Esophagus squamous epithelium (tissue), 5 donors: ENCODE measurements at places on chromosomes 2 and 18.

- H3K27ac ChIP-seq, result no peak overlapping the region
- H3K27me3 ChIP-seq, result no peaks in the 10 kb centered on the region
- H3K4me3 ChIP-seq, result no peak overlapping the region
- peaks cover 3% of the 10 kb centered on the region for H3K4me1 ChIP-seq
- no peaks in the 10 kb centered on the region for H3K36me3 ChIP-seq
Observed at GRCh38 chr2:150575861-150576260, 88.4 kb upstream of the RND3 start.

DNA sequence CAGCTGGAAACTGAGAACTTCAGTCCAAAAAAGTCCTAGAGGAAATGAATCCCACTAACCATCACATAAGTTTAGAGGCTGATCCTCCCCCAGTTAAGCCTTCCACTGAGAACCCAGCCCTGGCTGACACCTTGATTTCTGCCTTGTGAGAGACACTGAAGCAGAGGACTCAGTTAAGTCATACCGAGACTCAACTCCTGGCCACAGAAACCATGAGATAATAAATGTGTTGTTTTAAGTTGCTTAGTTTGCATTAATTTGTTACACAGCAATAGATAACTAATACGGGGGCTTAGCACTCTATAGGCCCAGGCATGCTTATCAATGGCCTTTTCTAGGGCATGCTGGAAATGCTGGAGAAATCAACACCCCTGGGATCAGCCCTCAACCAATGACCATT, 3.4 kb upstream of the ADD2 start:
- H3K4me1 ChIP-seq, result peaks cover 16% of the 10 kb centered on the region
- no peak overlapping the region for H3K4me3 ChIP-seq
- no peak overlapping the region for H3K27ac ChIP-seq

DNA sequence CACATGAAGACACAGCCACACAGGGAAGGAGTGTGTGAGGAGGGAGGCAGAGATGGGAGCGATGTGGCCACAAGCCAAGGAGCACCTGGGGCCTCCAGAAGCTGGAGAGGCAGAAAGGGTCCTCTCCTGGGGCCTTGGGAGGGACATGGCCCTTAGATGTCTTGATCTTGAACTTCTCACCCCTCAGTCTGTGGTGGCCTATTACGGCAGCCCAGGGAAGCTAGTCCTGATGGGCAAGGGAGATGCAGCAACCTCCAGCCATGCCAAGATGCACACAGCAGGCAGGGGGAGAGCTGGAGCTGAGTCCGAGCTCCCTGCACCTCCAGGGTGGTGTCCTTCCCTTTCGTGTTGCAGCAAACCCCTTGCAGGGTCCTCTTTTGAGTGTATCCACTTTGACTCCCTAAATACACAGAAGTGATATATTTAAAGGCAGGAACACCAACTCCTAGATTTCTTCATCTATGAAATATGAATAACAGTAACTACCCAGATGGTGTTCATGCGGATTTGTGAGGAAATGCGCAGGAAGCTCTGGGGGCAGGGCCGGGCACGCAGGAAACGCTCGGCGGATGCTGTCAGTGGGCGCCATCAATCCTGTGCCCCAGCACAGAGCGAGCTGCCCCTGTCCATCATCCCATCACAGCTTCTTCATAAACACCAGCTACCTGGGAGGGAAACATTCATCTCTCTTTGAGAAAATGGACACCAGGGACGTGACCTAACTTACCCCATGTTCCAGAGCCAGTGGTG, 230.4 kb upstream of the MYT1L start:
- no peak overlapping the region for H3K4me3 ChIP-seq
- no peaks in the 10 kb centered on the region for H3K4me1 ChIP-seq
- DNase-seq, result no peak
- H3K36me3 ChIP-seq, result no peaks in the 10 kb centered on the region

DNA sequence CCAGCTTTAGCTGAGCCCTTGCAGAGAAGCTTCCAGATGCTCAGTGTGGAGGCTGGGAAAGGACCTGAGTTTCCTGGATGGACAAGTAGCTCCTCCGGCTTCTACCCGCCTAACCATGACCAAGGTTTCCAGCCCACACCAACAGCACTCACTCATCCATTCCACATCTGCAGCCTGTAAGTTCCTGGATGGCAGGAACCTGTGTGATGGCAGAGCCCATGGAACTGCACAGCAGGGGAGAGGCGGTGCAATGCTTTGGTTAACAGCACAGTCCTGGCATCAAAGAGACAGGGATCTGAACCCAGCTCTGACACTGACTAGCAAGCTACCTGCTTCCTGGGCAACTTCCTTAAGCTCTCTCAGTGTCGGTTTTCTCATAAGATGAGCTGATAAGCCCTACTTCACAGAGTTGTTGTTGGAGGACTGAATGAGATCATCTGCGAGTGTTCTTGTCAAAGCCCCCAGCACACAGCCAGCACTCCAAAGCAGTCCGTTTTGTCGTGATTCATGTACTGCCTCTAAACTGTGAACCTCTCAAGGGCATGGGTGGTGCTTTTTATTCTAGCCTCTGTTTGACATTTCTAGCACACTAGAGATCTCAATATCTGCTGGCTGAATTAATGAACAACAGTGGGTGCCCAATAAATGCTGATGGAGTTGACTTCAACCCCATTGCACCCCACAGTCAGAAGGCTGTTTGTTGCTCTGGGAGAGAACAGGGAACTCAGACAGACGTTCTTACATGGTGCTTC, 41.6 kb upstream of the OTOF start:
- H3K4me1 ChIP-seq, result no peaks in the 10 kb centered on the region
- H3K4me3 ChIP-seq, result no peak overlapping the region
- H3K27ac ChIP-seq, result no peak overlapping the region
- no peak for DNase-seq

DNA sequence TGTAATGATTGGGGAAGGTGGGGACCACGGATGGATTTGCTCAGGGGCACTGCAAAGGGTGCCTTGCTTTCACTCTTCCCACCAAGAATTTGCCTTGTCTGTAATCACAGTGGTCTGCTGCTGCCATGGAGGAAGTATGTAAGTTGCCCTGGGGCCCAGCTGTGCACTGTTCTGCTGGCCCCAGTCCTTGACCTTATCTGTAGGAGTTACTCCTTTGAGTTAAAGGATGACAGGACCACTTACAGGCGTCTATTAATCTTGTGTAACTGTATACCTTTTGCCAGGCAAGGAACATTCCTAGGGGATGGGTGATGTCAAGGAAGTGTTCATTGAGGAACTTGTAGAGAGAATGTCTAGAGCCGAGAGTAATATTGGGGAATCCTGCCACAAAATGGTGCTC, 212.8 kb upstream of the LRRTM1 start:
- no peak for DNase-seq
- no peak overlapping the region for H3K27ac ChIP-seq
- H3K4me1 ChIP-seq, result no peaks in the 10 kb centered on the region
- H3K27me3 ChIP-seq, result no peaks in the 10 kb centered on the region

DNA sequence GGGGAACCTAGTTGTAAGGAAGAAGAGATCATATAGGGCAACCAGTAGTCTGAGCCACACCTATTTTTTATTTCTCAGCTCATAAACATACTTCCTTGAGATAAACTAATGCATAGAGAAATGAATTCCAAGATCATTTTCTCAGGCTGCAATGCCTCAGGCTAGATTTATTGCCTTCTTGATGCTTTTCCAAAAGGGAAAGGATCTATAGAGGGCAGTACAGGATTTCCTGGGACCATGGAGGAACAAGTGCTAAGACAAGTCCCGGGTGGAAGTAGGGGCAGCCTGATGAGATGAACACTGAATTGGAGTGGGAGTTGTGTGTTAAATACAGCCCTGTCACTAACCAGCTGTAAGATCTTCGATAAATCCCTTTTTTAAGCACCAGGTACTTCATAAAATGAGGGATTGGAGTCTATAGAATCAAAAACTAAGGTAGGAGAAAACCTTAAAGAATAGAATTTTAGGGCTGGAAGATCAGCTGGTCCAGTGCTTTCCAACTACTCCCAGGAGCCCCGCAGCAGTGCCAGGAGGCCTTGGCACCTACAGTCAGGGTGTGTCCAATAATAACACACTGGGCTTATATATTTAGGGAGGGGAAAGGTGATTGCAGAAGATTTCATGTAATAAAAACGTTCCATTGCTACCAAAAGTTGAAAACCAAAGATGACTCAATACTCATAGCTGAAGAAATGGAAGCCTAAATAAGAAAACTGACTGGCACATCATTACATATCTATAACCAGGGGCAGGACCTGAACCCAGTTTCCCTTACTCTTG, 58.1 kb downstream of the SERTAD2 start:
- no peaks in the 10 kb centered on the region for H3K27me3 ChIP-seq
- H3K27ac ChIP-seq, result no peak overlapping the region
- no peak overlapping the region for H3K4me3 ChIP-seq
- peaks cover 31% of the 10 kb centered on the region for H3K36me3 ChIP-seq

DNA sequence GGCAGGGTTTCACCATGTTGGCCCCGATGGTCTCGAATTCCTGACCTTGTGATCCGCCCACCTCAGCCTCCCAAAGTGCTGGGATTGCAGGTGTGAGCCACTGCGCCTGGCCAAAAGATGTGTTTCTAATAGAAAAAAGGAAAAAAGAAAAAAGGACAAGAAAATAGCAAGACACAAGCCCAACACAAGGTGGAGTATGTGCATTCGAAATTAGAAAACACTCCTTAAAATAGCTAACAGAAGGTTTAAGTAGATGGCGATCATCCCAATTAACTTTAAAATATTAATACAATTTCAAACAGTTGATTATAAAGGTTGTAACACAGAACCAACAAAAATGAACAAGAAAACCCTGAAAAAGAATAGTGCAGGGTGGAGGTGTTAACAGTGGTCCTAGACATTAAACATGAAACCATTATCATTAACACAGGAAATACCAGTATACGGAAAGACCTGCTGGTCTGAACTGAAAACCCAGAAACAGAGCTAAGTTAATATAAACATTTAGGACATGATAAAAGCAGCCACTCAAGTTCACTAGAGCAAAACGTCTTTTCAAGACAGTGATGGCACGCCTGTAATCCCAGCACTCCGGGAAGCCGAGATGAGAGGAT, 57.9 kb downstream of the HDLBP start:
- H3K27me3 ChIP-seq, result no peaks in the 10 kb centered on the region
- no peaks in the 10 kb centered on the region for H3K4me1 ChIP-seq
- no peak for DNase-seq
- H3K27ac ChIP-seq, result no peak overlapping the region
- H3K4me3 ChIP-seq, result no peak overlapping the region

GRCh38 chr2:100427627-100428258, 10.3 kb upstream of the CHST10 start:
- no peaks in the 10 kb centered on the region for H3K4me1 ChIP-seq
- H3K27ac ChIP-seq, result no peak overlapping the region

DNA sequence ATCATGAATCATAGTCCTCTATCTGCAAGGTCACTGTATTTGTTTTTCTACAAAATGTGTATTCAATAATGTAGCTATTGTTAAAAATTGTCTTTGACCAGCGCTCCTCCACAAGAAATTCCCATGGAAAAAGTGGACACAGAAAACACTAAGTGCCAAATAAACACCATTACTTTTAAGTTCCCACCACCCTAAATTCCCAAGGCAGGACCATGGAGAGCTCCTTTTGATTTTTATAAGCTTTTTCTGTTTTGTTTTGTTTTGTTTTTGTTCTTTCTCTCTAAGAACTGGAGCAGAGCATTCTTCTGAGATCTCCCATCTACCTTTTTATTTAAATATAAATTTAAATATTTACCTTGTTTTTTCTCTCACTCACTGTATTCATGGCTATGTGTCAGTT, 44.5 kb downstream of the LRATD1 start:
- DNase-seq, result no peak
- H3K27me3 ChIP-seq, result no peaks in the 10 kb centered on the region
- H3K36me3 ChIP-seq, result no peaks in the 10 kb centered on the region
- no peak overlapping the region for H3K4me3 ChIP-seq
- no peaks in the 10 kb centered on the region for H3K4me1 ChIP-seq

- DNase-seq, result no peak
- no peaks in the 10 kb centered on the region for H3K27me3 ChIP-seq
- H3K4me1 ChIP-seq, result peaks cover 55% of the 10 kb centered on the region
Observed at GRCh38 chr2:43314299-43314927, 88.0 kb upstream of the ZFP36L2 start.

- H3K4me3 ChIP-seq, result no peak overlapping the region
- H3K27me3 ChIP-seq, result no peaks in the 10 kb centered on the region
- DNase-seq, result no peak
- no peaks in the 10 kb centered on the region for H3K36me3 ChIP-seq
Observed at GRCh38 chr2:174195253-174195652, 53.1 kb downstream of the OLA1 start.

DNA sequence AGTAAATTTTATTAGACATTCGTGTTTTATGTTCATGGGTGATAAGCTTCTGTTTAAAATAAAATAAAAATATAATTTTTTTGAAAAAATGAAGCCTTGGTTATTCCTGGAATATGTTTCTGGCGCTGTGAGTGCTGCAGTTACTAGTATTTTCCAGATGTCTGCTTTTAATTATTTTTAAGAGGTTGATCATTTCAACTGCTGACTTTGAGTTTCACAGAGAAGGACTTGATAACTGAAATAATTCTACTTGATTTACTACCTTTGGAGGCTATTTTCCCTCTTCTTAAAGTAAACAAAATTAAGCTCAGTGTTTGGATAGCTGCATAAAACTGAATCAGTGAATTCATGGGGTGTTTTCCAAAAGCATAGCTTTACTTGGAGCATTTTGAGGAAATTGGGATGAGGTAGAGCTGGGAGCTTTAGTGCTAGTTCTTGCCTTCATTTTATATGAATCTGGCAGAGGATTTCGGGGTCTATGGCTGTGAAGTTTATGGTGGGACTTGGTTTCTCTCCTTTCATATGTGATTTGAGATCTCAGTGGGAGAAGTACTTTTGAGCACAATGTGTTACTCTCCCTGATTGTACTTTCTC, 666.5 kb downstream of the DCDC2C start:
- no peaks in the 10 kb centered on the region for H3K36me3 ChIP-seq
- DNase-seq, result no peak
- no peak overlapping the region for H3K4me3 ChIP-seq
- H3K27ac ChIP-seq, result no peak overlapping the region

GRCh38 chr18:59300676-59301285, 17.7 kb downstream of the CPLX4 start:
- no peaks in the 10 kb centered on the region for H3K4me1 ChIP-seq
- no peak overlapping the region for H3K4me3 ChIP-seq
- H3K27ac ChIP-seq, result no peak overlapping the region
- H3K36me3 ChIP-seq, result no peaks in the 10 kb centered on the region
- H3K27me3 ChIP-seq, result peaks cover 49% of the 10 kb centered on the region
- DNase-seq, result no peak

DNA sequence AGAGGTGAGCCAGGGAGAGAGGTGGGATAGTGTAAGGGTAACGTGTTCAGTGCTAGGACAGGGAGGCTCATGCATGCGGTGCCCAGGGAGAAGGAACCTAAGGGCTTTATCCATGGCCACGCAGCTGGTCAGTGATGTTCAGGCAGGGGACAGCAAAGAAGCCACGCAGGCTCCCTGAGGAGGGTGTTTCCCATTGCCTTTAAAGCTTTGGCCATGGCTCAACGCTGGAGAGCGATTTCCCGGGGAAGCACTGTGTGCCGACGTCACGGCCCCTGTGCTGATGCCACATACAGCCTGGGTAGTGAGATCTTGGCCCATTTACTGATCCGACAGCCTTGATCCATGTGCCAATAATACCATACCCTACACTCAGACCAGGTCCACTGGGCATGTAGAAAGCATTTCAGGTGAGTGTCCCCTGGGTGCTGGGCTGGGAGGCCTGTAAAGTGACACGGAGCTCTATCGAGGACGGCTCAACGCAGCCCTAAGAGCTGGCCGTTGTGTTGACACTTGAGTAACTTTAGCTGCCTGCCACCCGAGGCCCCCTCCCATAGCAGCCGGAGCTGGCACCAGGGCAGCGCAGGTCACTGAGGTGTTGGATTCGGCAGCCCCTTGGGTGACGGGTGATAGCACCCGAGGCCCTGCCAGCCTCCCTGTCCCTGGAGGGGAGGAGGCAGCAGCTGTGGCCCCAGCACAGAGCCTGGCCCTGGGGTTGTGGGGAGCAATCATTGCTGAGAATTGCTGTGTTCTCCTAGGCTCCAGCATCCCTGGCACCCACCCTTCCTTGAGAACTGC, 41.4 kb downstream of the PDIA6 start:
- no peaks in the 10 kb centered on the region for H3K27me3 ChIP-seq
- peaks cover 9% of the 10 kb centered on the region for H3K4me1 ChIP-seq
- H3K27ac ChIP-seq, result no peak overlapping the region
